ENCODE measurements at places on chromosomes 1 and 21.

- DNase-seq = peak; percentile 66
These were observed 26.3 kb downstream of the PER3 start for GRCh38 chr1:7810395-7810794.

GRCh38 chr1:160643138-160643537 is 3.7 kb downstream of the SLAMF1 start:
- no peak for DNase-seq

DNA sequence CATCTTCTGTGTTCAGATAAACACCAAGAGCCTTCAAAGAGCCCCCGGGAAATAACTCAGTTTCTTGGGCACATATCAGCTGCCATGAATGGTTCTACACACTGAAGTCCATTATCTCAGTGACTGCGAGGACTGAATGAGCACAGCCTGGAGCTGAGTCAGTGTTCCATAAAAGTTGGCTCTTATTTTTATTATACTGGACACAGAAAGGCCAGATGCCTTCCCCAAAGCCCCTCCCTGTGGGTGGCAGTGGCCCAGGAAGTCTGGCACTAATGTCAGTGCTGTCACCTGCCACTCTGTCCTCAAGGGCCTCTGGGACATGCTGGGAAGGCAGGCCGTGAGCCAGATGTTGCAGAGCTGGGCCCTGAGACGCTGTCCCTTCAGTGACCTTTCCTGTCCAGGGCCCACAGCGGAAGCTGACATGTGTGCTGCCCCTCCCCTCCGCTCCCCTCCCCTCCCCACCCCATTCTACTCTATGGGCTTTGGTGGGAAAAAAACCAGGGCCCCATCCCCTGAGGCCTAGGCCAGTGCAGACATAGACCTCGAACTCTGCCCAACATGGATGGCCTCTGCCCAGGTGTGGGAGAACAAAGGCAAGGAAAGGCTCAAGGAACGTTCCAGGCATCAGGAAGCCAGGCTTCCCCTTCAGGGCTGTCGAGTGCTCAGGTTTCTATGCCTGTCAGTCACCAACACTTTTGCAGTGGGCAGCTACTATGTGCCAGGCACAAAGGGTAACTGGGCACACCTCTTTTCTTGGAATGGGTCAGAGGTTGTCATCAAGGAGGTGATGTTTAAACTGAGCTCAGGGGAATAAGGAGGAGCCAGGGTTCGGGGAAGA is 22.4 kb upstream of the NPPB start:
- no peak for DNase-seq

DNA sequence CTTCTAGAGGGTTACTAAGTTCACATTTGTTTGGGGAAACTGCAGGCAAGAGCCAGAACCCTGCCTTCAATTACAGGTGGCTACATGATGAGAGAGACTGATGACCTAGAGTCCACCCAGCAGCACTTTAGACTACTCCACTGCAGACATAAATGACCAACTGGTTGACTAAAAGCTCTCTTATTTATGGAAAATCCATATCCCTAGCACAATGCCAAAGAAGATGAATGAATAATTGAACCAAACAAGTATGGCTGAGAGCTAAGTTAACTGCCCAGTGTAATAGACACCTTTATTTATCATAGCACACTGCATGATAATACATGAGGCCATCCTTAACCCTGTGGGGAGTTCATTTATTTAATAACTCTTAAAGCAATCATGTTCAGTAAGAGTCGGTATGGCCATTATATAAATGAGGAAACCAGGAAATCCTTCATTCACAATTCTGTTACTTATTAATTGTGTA is 60.4 kb downstream of the IL12RB2 start:
- no peak for DNase-seq

- no peak for DNase-seq
These were observed 74.4 kb downstream of the CLCA4 start for GRCh38 chr1:86621286-86621685.

DNA sequence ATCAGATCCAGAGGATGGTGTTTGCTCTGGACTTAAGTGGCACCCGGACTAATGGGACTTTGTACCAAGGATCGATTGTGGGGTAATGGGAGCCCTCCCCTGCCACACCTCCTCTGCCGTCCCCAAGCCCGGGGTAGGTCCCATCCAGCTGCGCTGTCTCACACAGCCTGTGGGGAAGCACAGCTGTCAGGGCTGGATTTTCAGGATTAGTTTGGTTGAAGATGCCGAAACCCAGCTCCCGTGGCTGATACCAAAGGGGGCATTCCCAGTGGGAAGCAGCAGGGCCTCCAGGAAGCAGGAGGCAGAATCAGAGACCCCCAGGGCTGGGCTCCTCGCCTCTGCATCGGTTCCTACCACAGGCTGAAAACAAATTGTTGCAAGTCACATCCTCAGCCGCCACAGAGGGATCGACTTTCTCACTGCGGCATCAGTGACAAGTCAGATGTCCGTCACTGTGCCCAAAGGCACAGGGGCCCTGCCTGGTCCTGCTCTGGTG is 59.7 kb downstream of the MATN1 start:
- no peak for DNase-seq

GRCh38 chr1:28139025-28139712 is 37.3 kb downstream of the PTAFR start:
- no peak for DNase-seq

GRCh38 chr1:214199585-214199984 is 81.4 kb upstream of the SMYD2 start:
- no peak for DNase-seq

- no peak for DNase-seq
These were observed 28.4 kb downstream of the ZBTB17 start for GRCh38 chr1:15947382-15948090.

DNA sequence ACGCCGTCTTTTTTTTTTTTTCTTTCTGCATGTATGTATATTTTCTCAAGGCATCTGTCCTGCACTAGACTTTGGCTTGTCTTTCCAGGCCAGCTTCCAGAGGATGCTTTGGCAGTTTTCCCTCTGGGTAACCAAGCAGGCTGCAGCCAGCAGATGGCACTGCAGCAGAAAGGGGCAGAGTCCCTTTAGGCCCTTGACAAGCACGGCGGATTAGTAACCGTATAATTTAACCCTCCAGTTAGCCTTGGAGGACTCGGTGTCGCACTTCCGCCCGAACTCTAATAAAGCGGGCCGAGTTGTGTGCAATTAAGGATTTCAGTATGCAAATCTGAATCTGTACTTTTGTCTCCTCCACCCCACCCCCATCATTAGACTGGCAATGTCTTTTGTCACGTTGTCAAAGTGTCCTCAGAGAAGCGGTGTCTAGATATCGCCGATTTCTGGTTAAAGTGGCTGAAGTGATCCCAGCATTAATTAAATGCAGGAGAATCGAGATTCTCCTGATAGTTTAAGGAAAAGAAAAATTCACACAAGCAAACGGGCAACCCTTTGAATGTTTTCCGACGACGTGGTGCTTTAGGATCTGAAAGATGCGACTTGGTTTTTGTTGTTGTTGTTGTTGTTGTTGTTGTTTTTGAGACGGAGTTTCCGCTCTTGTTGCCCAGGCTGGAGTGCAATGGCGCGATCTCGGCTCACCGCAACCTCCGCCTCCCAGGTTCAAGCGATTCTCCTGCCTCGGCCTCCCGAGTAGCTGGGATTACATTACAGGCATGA is 1.1 kb upstream of the TMEM167B start:
- DNase-seq = no peak

DNA sequence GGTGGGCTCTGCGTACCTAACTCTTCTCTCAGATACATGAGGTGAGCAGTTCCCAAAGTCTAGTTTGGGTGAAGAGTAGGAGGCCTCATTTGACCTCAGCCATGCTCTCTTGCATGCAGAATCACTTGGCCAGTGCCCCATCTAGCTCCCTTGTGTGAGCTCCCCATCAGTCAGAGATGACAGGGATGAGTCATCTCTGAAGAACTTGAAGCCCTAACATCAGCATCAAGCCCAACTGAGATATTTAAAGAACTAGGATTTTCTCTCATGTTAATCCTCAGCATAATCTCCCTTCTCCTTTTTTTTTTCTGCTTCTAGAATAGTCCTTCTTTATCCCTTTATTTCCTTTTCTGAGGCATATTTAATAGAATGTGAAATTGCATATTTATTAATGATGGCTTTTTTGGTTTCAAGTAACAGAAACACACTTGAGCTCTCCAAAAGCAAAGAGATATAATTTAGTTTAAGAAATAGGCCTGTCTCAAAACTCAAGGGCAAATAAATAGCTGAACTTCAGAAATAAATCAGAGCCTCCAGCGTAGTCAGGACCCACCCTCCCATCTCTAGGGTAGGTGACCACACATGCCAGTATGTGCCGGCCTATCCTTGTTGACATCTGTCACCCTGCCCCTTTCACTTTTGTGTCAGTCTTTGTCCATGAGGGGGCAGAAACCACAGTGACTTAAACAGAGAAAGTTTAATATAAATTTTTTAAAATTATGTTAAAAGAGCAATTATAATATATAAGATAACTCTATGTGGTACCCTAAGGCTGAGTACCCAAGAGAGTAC is 112.3 kb downstream of the TSEN15 start:
- DNase-seq = peak; percentile 52

- no peak for DNase-seq
These were observed 383.3 kb downstream of the HHAT start for GRCh38 chr1:210711825-210712612.

DNA sequence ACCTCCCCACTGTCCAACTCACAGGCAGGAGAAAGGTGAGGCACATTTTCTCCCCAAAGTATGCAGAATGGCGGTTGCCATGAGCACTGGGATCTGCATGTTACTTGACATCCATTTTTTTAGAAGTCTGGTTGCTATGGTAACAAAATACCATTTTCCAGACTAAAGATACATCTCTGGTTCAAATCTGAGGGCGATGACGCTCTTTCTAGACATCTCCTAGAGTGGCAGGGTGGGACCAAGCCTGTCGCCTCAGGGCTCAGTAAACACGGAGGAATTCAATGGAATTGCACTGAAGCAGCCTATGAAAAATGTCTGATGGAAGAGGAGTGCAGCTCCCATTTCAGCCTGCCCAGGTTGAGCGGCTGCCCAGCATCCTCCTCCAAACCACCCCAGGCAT is 21.5 kb upstream of the FAM43B start:
- DNase-seq = no peak

DNA sequence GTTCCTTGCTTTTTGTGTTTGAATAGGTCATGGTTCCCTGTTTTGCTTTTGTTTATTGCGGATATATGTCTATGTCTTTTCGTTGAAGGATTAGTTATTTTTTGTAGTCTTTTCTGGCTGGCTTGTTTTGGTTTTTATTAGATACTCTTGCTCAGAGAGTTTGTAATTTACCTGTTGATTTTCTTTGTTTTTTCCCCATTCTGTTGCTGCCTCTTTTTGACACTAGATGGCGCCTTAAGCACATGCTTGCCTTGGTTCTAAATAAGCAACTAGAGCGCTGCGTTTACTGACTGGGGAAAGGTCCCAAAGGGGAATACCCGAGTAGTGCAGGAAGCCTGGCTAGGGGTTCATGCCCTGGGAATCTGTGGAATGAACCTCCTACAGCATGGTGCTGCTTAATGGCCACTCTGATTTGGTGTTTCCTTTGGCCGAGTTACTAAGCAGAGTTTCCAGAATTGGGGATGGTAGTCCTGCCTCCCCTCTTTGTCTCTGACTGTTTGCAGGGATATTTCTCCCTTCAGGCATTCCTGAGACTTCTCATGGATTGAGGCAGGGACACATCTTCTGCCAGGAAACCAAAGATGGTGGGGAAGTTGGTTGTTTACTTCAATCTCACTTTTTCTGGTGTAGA is 143.2 kb downstream of the PTPRU start:
- no peak for DNase-seq

DNA sequence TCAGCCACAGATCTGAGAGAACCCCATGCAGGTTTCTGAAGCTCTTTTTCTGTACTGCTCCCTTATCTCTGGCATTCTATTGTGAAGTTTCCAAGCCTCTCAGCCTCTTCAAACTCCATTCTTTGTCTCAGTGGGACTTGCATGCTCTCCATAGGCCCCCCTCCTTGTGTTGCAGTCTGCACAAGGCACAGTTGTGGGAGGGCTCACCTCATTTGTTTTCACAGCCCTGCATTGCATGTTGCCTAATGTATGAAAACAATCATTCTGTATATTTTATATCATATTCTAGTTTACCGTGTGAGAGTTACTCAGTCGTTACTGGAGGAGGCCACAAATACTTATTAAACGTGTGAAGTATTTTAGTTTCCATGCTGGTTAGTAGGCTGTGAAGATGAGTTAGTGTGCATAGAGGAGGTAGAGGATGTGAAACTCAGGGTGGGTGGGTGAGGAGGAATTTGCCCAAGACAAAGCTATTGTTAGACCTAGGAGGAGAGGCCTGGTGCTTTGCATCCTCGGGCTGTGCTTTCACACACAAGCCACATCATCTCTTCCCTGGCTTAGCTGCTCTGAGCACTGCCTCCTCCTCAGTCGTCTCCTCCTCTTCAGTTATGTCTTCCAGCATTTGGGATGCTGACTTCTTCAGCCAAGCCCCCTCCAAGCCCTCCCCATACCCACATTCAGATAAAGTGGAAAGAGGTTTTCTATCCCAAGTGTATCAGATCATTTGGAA is 7.8 kb upstream of the CHI3L2 start:
- no peak for DNase-seq

GRCh38 chr21:39082656-39083376 is 100.4 kb downstream of the PSMG1 start:
- DNase-seq = no peak

DNA sequence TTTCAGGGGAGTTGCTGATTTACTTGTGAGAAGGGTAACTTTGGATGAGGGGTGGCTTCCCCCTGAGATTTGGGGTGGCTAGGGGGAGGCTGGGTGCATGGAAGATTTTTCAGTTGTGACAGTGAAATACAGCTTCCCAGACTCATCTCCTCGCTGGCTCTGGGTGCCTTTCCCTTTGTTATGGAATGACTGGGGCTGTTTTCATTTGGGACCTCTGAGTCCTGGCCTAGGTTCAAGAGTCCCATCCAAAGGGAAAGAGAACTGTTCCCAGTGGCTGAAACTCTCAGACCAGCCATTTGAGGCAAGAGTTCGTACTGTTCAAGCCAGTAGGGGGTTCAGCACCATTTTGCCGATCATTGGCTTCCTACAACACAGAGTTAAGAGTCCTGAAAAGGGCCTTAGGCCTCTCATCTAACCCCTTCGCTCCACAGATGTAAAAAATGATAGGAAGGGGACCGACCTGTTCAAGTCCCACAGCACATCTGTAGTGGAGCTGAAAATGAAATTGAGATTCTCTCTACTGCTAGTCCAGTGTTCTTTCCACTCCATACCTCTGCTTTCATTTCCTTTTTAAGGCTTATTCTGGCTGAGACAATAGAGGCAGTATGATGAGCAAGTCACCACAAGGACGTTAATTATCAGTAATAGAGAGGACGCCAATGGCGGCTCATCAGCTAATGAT is 958 bp downstream of the DDR2 start:
- no peak for DNase-seq

GRCh38 chr21:29753216-29753615 is 186.6 kb downstream of the GRIK1 start:
- DNase-seq = no peak

DNA sequence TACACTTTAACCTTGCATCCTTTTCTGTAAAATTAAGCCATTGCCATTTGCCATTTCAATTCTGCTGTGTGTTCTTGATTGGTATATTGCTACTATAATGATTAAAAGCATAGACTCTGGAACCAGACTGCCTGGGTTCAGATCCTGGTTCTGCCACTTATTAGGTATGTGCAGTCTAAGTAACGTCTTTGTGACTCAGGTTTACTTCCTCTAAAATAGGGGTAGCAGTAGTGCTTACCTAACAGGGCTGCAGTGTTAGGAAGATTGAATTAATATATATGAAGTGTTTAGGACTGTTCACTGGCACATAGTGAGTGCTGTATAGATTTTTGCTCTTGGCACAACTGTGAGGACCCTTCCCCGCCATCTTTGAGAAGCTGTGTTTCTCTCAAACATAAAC is 4.4 kb downstream of the CDC42 start:
- no peak for DNase-seq
